LHCN-M2 (cell line): ENCODE measurements at places on chromosomes 11 and 22.

GRCh38 chr11:122661182-122661945, 5.8 kb downstream of the UBASH3B start:
- no peak for DNase-seq

DNA sequence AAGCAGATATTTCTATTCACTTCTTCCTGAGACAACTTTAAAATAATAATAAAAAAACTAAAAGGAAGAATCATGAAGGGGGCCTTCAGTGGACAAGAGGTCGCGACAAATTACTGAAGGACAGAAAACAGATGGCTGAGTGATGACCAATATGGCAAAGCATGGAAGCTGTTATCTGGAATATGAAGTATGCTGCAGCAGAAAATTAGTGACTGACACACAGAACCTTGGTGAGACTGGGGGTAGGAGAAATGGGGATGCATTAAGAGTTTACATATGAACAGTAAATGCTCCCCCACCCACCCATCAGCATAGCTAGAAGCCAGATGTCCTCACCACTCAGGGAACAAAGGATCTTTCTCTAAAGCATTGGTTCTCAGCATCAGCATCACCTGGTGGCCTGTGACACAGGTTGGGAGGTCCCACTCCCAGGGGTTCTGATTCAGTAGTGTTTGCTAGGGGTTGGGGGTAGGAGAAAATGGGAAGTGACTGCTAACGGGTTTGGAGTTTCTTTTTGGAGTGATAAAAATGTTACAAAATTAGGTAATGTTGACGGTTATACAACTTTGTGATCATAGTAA, 59.7 kb downstream of the NARS2 start:
- DNase-seq = no peak

DNA sequence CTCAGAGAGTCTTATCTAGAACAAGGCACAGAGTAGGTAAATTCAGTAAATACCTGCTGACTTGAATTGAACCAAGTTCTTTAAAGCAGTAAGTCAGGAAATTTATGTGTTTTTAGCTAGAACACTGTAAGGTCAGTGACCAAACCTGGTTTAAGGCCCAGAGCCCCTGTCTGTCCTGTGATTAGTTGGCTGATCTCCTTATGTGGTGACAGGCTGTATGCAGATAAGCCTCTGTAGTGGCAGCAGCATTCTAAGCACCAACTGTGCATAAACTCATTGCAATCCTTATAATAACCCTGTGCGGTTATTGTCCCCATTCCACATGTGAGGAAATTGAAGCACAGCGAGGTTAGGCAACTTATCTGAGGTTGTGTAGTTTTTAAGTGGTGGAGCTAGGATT, 40.5 kb downstream of the FBXO7 start:
- DNase-seq = no peak

GRCh38 chr11:71486320-71486719, 33.3 kb downstream of the NADSYN1 start:
- no peak for DNase-seq
